Activated CD8-positive, alpha-beta memory T cell treated with anti-CD3 and anti-CD28 coated beads for 4 hours (primary cell): ENCODE measurements at places on chromosomes 12 and 14.

GRCh38 chr12:15602051-15602672 is 187.0 kb downstream of the EPS8 start:
- no peak for DNase-seq

DNA sequence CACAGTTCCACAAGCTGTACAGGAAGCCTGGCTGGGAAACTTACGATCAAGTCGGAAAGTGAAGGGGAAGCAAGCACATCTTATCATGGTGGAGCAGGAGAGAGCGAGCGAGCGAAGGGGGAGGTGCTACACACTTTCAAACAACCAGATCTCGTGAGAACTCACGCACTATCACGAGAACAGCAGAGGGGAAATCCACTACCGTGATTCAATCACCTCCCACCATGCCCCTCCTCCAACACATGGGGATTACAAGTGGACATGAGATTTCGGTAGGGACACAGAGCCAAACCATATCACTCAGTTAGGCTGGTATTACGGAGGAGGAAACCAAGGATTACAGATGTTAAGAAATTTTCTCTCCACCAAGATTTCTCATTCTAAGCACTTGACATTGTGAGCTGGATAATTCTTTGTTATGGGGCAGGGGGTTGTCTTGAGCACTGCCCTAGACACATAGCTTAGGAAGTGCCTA is 262.0 kb upstream of the G2E3 start:
- DNase-seq: no peak

DNA sequence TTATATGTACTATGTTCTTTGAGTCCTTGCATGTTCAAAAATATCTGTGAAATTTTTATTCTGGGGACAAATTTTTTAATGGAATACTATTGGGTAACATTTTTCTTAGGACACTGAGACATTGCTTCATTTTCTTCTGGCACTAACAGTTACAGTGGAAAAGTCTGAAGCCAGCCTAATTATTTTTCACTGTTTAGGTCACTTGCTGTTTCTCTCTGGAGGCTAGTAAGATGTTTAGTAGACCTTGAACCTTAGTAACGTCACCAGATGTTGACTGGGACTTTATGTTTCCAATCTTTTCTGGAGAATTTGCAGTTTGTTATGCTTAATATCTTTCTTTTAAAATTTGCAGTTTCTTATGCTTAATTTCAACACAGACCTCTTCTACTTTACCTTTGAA is 12.3 kb upstream of the EPYC start:
- no peak for DNase-seq

GRCh38 chr12:3040026-3040656 is 37.0 kb upstream of the TSPAN9 start:
- no peak for DNase-seq

GRCh38 chr12:100995771-100996170 is 201.2 kb downstream of the ANO4 start:
- DNase-seq: no peak

DNA sequence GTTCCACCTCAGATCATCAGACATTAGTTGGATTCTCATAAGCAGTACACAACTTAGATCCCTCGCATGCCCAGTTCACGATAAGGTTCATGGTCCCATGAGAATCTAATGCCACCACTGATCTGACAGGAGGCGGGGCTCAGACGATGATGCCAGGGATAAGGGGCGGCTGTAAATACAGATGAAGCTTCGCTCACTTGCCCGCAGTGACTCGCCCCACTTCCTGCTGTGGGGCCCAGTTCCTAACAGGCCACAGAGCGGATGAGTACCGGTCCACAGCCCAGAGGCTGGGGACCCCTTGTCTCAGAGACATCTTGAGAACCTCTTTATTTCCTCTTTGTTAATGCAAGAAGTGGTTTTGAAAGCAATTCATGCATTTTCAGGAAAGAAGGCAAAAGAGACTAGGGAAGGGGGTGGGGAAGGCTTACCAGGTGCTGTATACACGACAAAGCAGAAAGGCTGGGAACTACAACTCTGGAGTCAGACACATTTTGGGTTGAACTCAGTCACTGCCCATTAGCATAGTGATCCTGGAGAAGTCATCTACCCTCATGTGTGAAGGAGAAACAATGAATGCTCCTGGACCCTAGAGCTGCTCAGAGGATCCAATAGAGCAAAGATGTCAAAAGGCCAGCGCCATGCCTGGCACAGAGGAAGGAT is 68.7 kb downstream of the EID3 start:
- DNase-seq: no peak

DNA sequence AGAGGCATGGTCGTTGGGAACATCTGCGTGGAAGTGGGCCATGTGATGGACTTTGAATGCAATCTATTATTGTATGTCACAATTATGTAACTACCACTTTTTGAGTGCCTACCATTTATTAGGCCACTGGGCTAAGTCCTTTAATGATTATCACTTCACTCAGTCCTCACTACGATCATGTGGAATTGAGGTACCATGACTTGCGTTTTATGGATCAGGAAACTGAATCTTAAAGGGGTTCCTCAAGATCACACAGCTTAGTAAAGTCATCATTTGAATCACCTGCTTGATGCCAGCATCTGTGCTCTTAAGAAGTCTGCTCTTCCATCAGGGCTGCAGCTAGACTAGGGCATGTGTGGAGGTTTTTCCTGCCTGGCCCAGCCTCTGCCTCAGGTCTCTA is 136.7 kb downstream of the DAD1 start:
- DNase-seq: no peak

DNA sequence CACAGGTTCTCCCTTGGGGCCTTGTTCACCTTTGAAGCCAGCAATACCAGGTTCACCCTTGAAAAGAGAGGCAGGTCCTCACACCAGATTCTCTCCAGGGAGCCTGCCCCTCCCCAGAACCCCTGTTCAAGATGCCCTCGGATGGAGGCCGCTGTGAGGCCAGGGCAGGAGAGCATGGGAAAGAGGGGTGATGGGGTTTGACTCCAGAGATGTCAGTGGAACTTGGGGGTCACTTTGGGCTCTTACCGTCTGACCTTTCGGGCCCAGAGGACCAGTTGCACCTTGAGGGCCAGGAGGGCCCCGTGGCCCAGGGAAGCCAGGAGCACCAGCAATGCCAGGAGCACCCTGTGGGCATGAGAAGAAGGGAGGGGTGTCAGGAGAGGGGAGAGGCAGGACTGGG is 17.4 kb downstream of the COL2A1 start:
- DNase-seq: no peak

DNA sequence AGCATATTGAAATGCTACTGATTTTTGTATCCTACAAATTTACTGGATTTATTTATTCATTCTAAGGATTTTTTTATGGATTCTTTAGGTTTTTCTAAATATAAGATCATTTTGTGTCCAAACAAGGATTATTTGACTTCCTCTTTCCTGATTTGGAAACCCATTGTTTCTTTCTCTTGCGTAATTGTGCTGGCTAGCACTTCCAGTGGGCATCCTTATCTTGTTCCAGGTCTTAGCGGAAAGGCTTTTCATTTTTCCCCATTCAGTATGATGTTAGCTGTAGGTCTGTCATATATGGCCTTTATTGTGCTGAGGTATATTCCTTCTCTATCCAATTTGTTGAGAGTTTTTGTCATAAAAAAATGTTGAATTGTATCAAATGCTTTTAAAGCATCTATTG is 57.2 kb upstream of the RHOJ start:
- no peak for DNase-seq

GRCh38 chr14:89330236-89331002 is 86.6 kb downstream of the FOXN3 start:
- DNase-seq: no peak

GRCh38 chr12:80157645-80158044 is 58.3 kb downstream of the OTOGL start:
- no peak for DNase-seq

- no peak for DNase-seq
Measured at GRCh38 chr12:130552483-130552996, 163.6 kb downstream of the RIMBP2 start.

DNA sequence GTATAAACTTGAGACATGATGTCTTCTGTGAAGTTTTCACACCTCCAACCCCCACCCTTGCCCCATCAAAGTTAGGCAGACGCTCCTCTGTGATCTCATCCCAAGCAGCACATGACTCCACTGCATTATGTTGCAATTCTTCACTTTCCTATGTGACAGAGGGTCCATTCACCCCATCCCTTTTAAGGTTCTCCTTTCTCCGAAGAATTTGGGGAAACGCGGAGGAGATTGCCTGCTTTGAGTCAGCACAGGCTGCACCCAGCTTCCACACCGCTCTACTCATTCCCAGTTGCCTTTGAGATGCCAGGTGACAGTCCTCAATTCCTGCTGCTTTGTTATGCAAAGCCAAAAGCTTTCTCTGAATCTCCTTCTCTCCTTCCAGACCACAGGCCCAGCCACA is 61.8 kb downstream of the PHLDA1 start:
- no peak for DNase-seq

GRCh38 chr14:105192866-105193731 is 12.0 kb upstream of the NUDT14 start:
- DNase-seq: no peak

- DNase-seq: no peak
Measured at GRCh38 chr12:50615907-50616296, 111.1 kb downstream of the DIP2B start.

DNA sequence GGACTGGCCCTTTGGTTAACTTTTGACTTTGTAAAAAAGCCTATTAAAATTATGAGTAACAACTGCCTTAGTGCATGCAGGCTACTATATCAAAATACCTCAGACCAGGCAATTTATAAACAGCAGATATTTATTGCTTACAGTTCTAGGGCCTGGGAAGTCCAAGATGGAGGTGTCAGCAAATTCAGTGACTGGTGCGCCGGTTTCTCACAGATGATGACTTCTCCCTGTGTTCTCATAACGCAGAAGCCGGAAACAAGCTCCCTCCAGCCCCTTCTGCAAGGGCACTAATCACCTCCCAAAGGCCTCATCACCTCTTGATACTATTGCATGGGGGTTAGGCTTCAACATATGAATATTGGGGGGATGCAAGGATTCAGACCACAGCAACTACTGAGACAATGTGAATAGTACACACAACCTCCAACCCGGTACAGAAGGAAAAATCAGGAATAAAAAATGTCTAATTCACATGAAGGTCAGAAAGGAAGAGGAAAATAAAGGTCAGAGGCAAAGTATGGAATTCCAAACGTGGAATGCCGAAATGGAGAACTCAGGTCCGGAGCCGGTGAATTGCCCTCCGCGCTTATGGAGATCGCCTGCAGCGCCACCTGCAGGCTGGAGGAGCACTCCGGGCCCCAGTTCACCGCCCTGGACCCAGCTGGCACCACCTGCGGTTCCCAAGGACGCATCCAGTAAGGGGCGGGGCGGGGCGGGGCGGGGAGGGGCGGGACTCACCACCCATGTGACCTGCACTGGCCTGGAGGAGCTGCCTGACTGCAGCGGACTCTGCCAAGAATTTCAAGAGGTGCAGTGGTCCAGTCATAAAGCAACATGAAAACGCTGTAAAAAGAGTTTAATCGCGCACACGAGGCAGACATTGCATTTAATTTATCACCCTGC is 203.4 kb downstream of the KIF26A start:
- DNase-seq: no peak

GRCh38 chr12:94982456-94982855 is 21.0 kb downstream of the NDUFA12 start:
- no peak for DNase-seq

- no peak for DNase-seq
Measured at GRCh38 chr12:27105746-27106536, 23.6 kb upstream of the C12orf71 start.

DNA sequence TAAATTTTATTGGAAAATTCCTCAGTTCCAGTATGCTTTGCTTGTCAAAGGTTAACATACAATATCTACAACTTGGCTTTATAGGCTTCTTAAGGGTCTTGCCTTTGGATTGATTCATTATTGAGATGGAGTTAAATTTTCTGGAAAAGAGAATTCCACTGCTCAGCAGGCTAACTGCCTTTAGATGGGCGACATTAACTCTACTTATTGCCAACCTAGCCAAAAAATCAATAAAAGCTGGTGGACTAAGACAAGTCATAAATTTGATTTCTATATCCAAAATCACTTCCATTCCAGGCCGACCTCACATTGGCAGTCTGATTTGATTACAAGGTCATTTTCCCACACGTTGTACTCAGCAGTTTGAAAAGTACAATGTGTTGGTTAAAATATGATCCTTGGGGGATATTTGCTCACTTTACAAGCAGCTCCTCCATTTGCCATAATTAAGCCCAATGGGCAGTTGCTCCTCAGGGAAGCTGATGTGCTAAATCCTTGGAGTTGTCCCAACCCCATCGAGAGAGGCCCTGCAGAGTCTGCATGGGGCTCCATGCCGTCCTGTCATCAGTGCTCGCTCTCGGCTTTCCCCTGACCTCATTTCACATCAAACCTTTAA is 36.1 kb upstream of the CRY1 start:
- DNase-seq: no peak

- DNase-seq: no peak
Measured at GRCh38 chr14:102711207-102711606, 66.0 kb upstream of the TRAF3 start.
